ENCODE measurements at places on chromosomes 1 and 21. TPM values are rescaled to one million over a fixed set of nuclear protein-coding genes. Genes with fewer than 3 reads are reported as not detected.

GRCh38 chr1:9121496-9122409 is 7.1 kb downstream of the GPR157 start:
- DNase-seq, result no peak

DNA sequence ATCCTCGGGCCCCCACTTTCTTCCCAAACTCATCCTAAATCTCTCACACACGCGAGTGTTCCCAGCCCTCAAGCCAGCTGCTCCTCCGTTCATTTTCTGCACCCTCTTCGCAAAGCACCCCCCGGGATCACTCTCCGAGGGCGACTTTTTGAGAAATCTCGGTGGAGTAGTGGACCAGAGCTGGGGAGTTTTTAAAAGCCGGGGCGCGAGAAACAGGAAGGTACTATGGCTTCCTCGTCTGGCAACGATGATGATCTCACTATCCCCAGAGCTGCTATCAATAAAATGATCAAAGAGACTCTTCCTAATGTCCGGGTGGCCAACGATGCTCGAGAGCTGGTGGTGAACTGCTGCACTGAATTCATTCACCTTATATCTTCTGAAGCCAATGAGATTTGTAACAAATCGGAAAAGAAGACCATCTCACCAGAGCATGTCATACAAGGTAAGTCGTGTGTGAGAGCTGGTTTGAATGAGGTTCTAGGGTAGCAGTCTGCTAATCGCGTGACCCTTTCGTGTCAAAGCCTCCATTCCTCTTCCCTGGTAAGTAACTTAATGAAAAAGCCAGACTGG is 800 bp downstream of the DR1 start:
- DNase-seq, result peak; percentile 62

DNA sequence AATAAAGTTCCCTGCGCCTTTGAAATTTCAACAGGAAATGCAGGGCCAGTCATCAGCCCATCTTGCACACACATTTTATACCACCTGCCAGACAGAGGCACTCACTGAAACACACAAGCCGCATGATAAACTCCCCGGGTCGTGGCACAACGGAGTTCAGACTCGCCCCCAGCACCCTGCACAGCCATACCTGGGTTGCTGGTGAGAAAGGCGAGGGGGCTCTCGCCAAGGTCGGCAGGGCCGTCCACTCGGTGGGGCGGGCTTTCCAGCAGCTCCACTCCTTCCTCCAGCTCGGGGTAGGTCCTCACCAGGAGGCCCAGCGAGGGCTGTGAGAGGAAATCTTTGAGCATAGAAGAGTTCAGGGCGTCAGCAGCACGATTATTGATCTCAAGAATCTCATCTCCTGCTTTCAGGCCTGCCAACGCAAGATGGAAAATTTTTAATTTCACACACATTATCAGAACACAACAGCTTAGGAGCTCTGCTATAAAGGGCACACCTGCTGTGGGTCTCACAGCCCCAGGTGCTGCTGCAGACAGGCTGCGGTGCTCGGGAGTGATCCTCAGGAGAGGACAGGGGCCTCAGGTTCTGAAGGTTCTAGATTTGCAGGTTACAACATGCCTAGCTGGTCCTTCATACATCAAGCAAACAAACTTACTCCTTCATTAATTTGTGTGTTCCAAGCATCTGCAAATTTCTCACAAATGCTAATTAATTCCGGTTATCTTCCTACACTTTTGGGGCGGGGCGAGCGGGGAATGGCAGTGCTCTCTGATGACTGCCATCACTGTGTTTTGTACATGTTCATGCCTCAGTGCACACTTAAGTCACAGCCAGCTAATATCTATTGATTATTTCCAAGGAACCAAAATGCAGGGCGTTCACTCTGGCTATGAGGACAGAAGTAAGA is 144.2 kb upstream of the KRTAP19-8 start:
- no peak for DNase-seq

- DNase-seq, result no peak
These were observed 101.2 kb downstream of the GDAP2 start for GRCh38 chr1:117828201-117828600.

- no peak for DNase-seq
These were observed 118.3 kb downstream of the PTPRU start for GRCh38 chr1:29354511-29355098.

- peak; percentile 52 for DNase-seq
These were observed 1.0 kb upstream of the EFNA1 start for GRCh38 chr1:155126556-155127104.

DNA sequence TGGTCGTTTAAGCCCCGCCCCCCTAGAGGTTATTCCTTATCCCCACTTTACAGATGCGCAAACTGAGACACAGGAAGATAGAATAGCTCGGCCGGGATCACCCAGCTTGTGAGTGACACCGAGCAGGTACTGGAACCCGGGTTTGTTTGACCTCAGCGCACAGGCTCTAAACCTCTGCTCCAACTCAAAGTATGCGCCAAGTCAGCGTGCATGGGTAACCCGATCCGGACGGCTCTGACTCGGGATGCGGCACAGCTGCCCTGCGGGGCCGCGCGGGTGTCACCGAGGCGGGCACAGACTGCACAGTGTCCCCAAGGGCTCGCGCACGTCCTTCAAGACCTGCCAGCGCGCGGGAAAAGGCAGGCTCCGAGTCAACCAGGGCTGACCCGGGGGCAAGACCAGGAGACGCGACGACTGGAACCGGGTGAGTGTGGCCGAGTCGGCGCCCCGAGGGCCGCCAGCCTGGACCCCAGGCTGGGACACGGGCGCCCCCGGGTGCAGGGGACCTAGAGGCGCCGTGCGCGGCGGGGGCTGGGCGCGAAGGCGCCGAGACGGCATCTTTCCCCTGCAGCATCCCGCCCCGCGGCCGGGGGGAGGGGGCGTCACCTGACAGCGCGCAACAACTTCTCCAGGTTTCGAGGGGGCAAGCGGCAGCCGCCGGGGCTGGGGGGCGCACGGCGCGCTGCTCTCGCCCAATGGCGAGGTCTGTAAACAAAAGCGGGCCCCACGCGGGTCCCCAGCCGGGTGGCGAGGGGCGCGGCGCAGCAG is 101.9 kb upstream of the SOD1 start:
- no peak for DNase-seq

DNA sequence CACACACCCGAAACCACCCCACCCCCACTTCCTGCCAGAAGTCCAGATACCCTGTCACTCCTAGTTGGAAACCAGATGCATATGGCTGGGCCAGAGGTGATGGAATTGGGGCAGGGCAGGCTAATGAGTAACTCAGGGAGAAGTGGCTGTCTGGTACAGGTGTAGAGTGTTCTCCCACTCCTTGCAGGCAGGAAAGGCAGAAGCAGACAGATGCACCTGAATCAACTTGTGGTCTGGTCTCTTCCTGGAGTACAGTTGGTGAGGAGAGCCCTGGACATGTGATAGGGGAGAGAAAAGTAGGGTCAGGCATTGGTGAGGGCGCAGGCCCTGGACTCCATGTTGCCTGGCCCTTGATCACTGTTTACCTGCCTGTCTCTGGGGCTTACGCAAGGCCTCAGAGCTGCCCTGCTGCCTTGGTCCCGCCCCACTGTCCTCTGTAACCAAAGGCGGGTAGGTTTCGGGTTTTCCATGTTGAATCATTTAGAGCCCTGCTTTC is 2.5 kb downstream of the CGN start:
- DNase-seq, result peak; percentile 98

DNA sequence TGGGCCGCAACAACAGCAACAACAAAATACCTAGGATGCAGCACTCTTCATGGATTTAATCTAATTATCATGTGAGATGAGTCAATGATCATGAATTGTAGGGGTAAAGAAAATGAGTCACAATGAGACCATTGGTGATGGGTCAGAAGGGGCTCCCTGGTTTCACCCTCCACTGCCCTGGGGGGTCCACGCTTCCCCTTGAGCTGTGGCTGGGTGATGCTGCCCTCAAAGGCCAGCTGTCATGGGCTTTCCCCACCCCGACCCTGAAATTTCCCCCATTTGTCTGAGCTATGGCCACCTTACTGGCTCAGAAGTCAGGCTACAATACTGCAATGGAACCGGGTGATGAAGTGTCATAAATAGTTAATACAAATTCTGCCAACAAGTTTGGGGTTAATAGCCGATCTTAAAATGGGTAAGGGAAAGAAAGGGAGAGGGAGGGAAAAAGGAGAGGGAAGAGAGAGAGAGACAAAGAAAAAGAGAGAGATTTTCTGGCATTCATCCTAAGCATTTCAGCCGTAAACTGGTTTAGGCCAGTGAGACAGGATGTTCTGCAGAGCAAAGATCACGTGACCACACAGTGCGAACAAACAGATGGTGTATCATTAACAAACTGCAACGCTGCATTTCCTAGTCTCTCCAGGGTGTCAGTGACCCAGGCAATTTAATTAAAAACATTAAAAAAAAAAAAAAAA is 143.4 kb upstream of the ERRFI1 start:
- DNase-seq, result peak; percentile 83

DNA sequence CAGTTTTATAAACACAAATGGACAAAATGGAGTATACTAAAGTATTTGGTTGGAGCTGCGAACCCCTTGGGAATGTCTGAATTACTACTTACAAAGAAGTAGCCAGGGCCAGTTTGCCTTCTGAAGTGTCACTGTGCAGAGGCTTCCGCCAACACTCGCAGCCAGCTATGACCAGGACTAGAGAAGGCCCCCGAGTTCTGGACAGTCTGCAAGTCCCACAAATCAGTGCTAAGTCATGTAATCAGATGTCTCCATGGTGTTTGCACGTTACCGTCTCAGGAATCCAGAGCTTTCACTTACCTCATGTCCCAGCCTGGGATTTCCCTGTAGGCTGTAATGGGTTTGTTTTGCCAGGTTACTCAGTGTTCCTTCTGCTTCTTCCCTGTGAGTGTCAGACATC is 106.6 kb upstream of the SPAG17 start:
- DNase-seq, result no peak

- DNase-seq, result no peak
These were observed 63.9 kb downstream of the KCTD3 start for GRCh38 chr1:215631040-215631439.

GRCh38 chr21:35170244-35170643 is 121.1 kb upstream of the RUNX1 start:
- DNase-seq, result no peak

DNA sequence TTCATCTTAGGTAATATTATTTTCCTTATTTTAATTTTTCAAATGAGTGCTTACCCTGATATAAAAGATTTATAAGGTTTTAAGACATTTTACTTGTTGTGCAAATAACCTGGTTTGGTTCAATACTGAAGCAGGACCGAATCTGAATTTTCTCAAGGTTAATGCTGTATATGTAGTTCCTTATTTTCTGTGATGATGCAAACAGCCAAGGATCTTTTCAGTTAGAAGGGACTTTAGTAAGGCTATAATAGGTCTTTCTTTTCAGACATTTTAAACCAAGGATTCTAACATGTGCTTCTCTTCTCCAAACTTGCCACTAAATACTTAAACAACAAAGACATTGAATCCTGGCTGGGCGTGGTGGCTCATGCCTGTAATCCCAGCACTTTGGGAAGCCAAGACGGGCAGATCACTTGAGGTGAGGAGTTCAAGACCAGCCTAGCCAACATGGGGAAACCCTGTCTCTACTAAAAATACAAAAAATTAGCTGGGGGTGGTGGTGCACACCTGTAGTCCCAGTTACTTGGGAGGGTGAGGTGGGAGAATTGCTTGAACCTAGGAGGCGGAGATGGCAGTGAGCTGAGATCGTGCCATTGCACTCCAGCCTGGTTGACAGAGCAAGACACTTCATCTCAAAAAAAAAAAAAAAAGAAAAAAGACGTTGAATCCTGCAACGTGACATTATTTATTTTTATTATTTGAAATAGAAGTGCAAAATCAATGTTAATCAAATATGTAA is 3.2 kb upstream of the ARPC5 start:
- no peak for DNase-seq

DNA sequence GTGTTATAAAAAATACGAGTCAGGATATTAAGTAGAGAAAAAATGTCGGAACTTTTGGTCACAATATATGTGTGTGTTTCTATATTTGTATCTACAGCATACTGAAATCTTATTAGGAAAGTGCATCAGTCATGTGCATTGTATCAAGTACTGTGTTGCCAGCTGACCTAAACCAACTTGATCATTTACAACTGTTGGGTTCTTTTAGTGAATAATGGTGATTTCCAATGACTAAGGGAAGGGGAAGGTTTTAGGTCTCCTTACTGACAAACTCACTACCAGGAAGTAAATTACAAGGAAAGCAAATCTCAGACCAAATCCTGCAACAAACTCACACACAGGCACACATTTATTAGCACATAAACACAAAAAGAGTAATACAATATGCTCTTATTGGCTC is 142.7 kb downstream of the TSEN15 start:
- DNase-seq, result no peak

DNA sequence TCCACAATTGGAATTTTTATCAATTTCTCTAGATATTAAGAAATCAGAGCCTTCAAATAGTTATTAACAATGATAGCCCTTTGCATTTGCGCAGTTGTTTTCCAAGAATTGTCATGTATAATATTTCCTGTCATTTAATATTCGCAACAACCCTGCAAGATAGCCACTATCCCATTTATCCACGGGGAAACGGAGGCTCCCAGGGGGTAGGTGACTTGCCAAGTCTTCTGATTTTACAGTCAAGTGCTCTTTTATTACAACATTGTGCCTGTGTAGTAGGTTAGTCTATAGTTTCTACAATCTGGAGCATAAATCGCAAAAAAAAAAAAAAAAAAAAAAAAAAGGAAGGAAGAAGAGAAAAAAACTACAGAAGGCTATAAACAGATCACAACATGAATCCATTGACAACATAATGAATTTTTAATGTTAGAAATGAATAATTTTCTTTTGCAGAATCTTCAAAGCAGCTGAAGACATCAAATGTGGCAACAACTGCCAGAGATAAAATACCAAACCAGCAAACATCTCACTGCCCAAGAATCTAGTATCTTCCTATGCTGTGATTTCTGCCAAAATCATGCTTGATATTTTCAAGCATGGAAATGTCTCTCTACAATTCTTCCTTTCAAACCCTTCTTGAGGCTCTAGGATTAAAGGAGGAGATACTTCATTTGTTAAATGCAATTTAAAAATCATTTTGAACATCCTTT is 125.5 kb downstream of the PTPN14 start:
- DNase-seq, result no peak

DNA sequence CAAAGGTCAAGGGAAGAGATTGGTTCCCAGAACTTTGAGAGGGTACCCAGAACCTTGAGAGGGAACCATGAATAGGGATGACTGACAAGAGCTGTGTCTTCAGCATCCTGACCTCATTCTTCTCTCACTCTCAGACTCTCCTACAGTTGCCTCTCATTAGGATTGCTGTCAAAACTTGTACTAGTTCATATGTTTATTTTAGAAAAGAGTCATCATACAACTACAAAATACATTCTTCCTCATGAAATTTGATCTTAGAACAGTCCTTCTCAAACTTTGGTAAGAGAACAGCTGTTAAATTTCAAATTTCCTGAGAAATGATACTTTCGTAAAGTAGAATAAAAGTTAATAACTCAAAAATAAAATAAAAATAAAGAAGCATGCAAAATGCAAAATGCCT is 161.4 kb upstream of the ZRANB2 start:
- DNase-seq, result no peak

- no peak for DNase-seq
These were observed 256.5 kb downstream of the TTLL7 start for GRCh38 chr1:83742446-83742845.

GRCh38 chr1:8584316-8584715 is 233.1 kb downstream of the RERE start:
- DNase-seq, result no peak

FHL3 gene
- 12.2 TPM for total RNA-seq

SERINC2 gene
- 80.4 TPM for total RNA-seq

TTC39A gene
- 26.3 TPM for total RNA-seq

MAB21L3 gene
- total RNA-seq, result not detected

CHAF1B gene
- 5.7 TPM for total RNA-seq

ATP1A4 gene
- not detected for total RNA-seq

MANEAL gene
- 35.2 TPM for total RNA-seq

CR1 gene
- total RNA-seq, result not detected

CYP4Z1 gene
- not detected for total RNA-seq

DENND2D gene
- 82.1 TPM for total RNA-seq

CASQ1 gene
- not detected for total RNA-seq

PPOX gene
- total RNA-seq, result 14.3 TPM

SLC35F3 gene
- not detected for total RNA-seq

KPNA6 gene
- 25.4 TPM for total RNA-seq

All from HT-29 (cell line).